Erythroblast (primary cell): ENCODE measurements at places on chromosomes 4 and X.

DNA sequence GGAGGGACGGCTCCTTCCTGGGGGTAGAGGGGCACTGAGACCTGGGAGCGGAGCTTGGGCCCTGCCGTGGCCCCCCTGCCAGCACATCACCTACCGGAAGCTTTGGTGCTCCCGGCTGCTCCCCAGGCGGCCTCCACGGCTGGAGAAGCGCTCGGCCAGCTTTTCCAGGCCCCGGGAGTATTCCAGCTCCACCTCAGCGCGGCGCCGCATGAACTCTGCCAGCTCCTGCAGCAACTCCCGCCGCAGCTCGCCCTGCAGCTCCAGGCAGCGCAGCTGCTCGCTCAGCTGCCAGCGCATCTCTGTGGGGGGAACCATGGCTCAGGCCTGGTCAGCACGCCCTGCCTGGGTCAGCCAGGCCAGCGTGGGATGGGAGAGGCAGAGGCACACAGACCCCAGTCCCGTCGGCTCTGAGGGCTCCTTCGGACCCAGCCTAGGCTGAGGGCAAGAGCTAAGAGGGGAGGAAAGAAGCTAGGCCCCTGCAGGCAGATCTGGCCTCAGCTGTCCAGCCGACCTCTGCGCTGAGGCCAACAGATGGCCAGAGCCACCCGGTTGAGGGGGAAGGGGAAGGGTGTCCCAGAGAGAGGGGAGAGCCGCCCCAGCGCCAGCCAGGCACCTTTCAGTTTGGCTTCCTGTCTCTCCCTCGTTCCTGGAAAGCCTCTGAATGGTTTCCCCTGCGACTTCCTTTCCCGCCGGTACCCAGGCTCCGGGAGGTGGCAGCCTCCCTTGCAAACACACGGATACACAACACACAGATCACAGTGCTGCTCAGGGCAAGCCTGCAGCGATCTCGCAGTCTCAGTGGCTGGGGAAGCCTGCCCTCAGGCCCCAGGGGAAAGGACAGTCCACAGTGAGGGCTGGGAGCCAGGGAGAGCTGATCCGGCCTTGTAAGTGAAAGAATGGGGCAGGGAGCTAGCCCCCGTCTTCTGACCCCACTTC lies 4.3 kb downstream of the ARHGAP4 start:
- no peak for DNase-seq

GRCh38 chr4:112114452-112114851 lies 30.8 kb upstream of the FAM241A start:
- DNase-seq: no peak

- DNase-seq: no peak
These were observed 387.6 kb upstream of the ZFP42 start for GRCh38 chr4:187608001-187608421.

GRCh38 chr4:5785806-5786680 lies 75.0 kb downstream of the EVC start:
- no peak for DNase-seq

GRCh38 chr4:106444557-106444956 lies 76.0 kb upstream of the GIMD1 start:
- no peak for DNase-seq

GRCh38 chr4:151227731-151228130 lies 49.2 kb upstream of the PRSS48 start:
- no peak for DNase-seq

GRCh38 chr4:133565379-133565778 lies 416.3 kb downstream of the PCDH10 start:
- DNase-seq: no peak

GRCh38 chrX:57135287-57135686 lies 1.9 kb downstream of the SPIN2A start:
- DNase-seq: no peak

DNA sequence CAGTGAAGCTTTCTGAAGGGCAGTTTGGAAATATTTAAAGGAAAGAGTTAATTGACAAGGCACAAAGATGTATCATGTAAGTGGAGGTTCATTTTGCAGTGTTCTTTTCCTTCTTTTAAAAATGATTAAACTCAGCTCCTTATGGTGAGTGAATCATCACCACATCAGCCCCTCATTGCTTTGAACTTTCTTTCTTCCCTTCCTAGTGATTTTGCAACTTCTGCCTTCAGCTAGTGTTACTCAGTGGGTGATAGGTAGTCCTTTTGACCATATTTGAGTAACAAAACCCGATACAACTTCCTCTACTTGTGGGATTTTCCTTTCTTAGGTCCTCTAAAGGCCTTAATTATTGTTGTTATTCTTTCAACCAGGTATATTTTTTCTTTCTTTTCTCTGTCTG lies 8.2 kb downstream of the ZCCHC4 start:
- DNase-seq: no peak

GRCh38 chr4:14434483-14434882 lies 567.8 kb upstream of the CPEB2 start:
- no peak for DNase-seq
